NCI-H446 treated with DMSO at 0.1 percent for 48 hours (cell line): ENCODE measurements at places on chromosomes 6 and 20.
A peak's percentile ranks its signal among the peaks of the same experiment; 100 is the strongest.

DNA sequence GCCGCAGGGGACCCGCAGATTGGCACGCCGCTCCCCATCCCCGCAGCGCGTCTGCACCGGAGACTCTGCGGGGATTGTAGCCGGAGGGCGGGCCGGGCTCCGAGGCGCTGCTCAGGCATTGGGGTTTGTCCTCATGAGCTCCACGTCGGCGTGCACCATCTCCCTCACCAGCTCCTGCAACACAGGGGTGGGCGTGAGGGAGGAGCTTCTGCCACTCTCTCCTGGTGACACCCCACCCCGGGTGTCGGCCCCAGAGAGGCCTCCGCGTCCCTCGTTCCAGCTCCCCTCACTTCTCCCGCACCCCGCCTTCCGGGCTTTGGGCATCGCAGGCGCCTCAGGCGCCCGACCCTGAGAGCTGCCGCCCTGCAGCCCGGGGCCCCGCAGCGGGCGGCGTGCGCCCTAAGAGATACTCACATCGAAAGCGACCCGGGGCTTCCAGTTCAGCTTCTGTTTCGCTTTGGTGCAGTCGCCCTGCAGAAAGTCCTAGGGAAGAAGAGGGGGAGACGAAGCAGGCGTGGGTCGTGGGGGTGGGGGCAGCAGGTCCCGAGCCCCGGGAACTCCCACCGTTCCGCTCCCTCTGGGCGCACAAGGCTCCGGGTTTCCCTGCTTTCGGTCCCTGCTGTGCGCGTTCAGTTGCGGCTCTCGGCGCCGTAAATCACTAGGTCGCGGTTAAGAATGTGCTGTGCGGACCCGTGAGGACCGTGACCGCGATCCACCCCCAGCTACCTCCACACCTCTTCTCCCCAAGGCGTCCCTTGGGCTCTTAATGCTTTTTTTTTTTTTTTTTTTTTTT lies 14.5 kb downstream of the FOXC1 start:
- no peak for DNase-seq

GRCh38 chr6:101883505-101883904 lies 490.0 kb downstream of the GRIK2 start:
- no peak for DNase-seq

GRCh38 chr6:117483645-117484016 lies 1.2 kb downstream of the DCBLD1 start:
- no peak for DNase-seq

GRCh38 chr6:103177791-103178190 lies 1681.9 kb downstream of the HACE1 start:
- peak; percentile 23 for DNase-seq

DNA sequence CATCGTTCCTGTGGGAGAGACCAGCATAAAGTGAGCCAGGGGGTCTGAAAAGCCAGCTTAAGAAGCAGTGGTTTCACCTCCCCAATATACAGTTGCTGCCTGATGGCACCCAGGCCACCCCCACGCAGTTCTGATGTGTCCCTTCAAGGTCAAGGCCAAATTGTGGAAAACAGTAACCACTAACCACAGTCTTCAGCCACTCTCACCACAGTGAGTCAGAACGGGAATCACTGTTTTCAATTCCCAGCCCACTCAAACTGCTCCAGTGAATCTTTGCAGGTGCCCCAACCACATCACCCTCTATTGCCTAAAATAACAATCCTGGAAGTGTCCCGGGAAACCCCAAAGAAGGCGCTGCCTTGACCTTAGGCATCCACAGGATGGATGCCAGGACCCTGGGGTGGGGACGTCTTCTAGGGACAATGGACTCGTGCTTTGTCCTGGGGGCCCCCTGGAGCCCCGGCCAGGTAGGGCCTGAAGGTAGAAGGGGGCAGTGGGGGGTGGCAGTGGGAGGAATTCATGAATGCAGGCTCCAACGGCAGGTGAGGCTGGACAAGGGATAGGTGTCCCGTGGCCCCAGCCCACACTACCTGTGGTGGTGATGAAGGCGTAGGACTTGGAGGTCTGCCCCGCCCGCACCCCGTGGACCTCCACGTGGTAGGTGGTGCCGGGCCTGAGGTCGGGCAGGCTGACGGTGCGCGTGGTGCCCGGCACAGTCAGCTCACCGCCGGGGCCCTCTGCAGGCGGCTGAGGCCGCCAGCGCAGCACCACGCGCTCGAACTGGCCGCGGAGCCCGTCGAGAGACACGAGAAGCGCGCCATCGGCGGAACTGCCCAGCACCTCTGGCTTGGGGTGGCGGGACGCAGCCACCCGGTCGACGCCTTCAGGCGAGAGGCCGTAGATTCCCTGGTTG lies 22.2 kb downstream of the TNXB start:
- DNase-seq = no peak

DNA sequence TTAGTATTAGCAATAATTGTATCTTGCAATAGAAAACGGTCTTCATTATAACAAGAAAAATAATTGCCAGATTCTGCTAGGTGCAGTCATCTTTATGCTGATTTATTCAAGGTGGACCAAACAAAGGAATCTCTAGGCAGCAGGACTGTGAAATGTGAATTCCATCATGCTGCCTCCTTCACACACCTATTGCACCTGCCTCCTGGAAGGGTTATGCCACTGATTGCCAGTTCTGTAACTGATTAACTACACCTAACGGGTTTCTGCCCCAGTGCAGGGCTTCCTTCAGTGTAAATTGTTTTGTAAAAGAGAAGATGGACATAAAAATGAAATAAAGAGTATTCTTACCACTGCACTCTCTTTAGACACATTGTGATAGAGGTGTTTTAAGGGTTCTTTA lies 96.1 kb downstream of the FOXO3 start:
- no peak for DNase-seq

GRCh38 chr6:36375644-36376155 lies 11.8 kb downstream of the ETV7 start:
- DNase-seq = no peak

- peak; percentile 53 for DNase-seq
Measured at GRCh38 chr20:3818155-3819151, 1.9 kb upstream of the AP5S1 start.

DNA sequence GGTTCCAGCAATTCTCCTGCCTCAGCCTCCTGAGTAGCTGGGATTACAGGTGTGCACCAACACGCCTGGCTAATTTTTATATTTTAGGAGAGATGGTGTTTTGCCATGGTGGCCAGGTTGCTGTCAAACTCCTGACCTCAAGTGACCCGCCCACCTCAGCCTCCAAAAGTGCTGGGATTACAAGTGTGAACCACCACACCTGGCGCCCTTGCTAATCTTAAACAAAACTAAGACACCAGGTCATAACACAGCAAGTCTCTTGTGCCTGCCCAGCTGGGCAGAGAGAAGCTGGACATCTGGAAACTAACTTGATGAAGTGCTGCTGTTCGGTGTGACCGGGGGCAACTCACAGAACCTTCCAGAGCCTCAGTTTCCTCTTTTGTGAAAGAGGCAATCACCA lies 68.0 kb downstream of the PPP1R3G start:
- no peak for DNase-seq

DNA sequence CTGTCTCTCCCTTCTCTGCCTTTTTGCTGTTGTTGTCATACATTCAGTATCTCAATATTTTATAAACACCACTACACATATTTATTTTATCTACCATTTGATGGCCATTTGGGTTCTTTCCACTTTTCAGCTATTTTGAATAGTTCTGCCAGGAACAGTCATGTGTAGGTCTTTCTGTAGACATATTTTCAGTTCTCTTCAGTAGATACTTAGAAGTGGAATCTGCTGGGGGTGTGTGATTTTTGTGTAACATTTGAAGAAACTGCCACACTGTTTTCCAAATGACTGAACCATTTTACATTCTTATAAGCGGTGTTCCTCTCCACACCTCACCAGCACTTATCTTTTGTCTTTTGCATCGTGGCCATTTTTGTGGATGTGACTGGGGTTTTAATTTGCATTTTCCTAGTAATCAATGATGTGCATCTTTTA lies 197.7 kb downstream of the ARID1B start:
- DNase-seq = no peak

DNA sequence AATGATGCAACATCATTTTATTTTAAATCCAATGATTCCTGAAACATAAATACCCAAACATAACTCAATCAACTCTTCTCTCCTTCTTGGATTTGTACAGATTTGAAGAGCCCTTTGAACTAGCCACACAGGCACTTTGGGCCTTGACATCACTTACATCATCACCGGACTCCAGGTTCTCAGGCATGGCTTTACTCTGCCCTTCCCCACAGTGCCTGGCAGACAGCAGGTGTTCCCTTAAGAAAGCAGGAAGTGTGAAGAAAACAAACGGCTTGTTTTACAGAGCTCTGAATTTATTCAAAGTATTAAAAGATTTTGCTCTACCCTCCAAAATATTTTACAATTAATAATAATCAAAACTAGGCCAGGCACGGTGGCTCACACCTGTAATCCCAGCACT lies 54.8 kb upstream of the GCM1 start:
- no peak for DNase-seq

DNA sequence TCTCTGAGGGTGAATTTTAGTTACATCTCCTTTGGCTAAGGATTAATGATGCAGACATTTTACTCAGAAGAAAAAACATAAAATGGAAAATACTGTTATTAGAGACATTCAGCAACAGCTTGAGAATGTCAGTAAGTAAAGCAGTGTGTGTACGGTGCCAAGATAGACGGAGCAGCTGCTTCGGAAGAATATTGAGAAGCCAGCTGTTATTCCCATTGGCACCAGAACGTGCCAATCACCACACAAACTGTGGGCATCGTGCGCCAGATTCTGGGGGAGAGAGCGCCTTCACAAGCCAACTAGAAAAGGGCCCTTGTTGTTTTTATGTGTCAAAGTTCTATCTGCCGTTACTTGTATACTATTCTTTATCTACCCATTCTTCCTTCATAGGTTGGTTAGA lies 163.4 kb downstream of the MTFR2 start:
- peak; percentile 87 for DNase-seq

- DNase-seq = no peak
Measured at GRCh38 chr6:43744931-43745727, 24.9 kb upstream of the VEGFA start.

DNA sequence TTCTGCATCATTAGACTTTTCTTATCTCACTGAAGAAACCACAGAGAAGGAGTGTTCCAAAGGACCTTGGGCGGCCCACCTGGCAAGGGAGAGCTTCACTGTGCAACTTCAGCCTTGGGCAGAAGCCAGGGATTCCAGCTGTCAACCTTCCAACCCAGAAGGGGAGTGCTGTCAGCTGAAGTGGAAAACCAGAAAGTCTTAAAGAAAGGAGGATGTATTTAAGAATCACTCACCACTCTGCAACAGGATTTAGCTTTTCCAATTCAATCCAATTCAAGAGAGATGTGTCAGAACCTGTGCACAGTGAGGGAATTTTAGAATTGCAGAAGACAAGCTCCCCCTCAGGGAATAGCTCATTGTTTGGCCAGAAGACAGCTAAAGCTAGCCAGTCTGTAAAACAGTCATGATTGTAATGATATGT lies 553.7 kb downstream of the CD83 start:
- DNase-seq = no peak

DNA sequence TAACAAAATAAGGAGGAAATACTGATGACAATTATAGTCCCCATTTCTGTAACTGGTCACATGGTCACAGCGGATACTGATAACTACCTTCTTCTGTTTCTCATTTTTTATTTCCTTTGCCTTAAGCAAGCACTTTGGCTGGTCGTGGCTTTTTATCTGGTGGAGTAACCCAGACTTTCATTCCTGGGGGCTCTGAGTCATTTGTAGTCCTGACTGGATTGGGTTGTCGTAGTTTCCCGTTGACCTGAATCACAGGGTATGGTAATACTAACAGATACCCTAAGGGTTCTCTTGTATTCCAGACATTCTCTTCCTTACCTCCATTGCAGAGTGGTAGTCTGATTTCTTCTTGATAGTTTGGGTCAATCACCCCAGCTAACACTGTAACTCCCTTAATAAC lies 500.3 kb upstream of the ADGRB3 start:
- DNase-seq = no peak

- no peak for DNase-seq
Measured at GRCh38 chr20:20495729-20496503, 128.0 kb downstream of the INSM1 start.

DNA sequence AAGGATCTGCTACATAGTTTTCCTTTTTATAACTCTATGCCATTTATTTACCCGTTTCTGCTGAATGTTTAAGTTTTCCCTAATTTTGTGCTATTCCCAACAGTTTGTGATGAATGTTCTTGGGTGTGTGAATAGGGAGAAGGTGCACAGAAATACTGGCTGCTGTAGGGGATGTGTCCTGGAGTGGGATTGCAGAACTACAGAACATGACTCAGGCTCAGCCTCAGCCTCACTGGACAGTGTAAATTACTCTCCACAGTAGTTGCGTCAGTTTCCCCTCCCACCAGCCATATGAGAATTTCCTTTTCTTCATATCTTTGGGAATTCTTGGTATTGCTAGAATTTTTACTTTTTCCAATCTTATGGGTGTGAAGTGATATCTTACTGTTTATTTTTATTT lies 57.0 kb downstream of the SLX4IP start:
- no peak for DNase-seq

GRCh38 chr6:4289770-4290320 lies 154.5 kb upstream of the ECI2 start:
- no peak for DNase-seq

DNA sequence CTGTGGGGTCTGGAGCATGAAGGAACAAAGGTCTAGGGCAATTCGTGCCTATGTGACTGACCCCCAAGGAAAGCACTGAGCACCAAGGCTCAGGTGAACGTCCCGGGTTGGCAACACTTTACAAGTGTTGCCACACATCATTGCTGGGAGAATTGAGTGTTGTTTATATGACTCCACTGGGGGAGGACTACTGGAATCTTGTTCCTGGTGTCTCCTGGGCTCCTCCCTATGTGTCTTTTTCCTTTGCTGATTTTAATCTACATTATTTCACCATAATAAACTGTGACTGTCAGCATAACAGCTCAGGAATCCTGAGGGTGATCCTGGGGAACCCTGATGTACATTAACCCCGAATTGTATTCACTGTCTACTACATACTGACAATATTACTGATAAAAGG lies 207.7 kb upstream of the BMP2 start:
- DNase-seq = no peak

DNA sequence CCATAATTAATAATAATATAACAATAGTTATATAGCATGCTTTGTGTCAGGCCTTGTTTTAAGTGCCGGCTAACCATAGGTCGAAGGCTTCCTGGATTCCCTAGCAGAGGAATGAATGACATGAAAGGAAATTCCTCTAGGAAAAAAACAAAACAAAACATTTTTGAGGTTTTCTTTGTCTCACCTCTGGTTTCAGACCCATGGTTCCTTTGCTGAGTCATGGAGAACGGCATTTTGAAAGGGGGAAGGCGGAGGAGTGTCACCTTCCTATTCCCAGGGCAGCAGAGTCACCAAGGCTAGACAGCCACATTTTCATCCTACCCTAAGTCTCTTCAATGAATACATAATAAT lies 25.3 kb upstream of the CCND3 start:
- no peak for DNase-seq

DNA sequence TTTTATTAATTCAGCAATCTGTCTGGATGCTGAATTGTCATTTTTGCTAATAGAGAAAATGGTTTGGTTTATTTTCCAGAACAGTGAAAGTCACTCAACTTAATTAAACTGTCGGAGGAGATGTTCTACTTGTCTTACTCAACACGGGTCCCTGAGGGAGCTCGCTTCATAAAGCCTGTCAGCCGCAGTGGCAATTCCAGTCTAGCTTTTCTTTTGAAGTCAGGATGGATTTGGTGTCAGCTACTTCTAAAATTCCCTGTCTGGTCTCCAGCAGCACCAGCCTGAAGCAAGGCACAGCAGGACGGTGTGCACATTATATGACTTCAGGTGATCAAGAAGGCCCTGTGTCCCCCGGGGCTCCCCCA lies 261.5 kb downstream of the SLC24A3 start:
- DNase-seq = no peak

- DNase-seq = no peak
Measured at GRCh38 chr6:32876603-32877002, 22.6 kb downstream of the PSMB9 start.

GRCh38 chr6:21953831-21954801 lies 342.7 kb downstream of the PRL start:
- DNase-seq = no peak
